ENCODE measurements at places on chromosomes 6 and 20.

GRCh38 chr6:146305092-146305491, 238.5 kb upstream of the RAB32 start:
- no peak for DNase-seq

DNA sequence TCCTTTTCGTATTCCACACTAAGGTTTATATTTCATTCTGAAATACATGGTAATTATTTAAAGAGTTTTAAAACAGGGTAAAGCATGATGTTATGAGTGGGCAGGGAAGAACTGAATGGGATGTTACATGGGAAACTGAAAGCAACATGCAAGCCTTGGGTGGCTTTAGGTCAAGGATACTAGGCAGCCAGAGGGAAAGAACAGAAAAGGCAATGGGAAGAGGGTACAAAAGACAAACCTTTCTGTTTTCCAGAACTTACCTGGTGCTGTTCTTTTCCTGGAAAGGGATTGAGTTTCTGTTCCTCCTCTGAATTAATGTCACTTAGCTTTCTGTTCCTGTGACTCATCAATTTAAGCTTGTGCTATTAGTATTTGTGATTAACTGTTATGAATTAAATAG, 71.2 kb upstream of the SMIM8 start:
- DNase-seq, result no peak

GRCh38 chr6:133184798-133185372, 56.3 kb upstream of the EYA4 start:
- no peak for DNase-seq

DNA sequence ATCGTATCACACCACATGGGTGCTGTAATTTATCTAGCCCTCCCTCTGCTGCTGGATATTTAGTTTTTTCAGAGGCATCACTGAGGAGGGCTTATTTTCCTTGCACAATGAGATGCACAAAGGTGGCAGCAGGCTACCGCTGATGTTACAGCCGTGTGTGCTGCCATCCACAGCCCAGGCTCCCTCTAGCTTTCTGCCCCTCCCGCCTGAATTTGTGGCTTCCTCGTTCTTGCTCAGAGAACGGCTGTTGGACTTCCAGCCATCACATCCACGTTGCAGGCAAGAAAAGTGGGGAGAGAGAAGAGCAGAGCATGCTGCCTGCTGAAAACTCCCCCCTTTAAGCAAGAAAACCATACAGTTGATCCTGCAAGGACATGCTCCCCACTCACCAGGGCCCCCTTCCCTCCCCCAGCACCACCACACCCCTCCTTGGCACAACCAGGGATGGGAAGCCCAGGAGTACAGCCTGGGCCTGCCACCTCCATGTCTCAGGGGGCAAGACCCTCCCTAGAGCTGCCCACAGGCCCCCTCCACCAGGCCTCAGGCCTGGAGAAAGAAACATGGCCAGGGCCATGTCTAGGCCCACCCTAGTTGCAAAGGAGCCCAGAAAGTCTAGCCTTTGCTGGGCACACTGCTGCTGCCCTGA, 102.6 kb downstream of the MRPL14 start:
- DNase-seq, result no peak

DNA sequence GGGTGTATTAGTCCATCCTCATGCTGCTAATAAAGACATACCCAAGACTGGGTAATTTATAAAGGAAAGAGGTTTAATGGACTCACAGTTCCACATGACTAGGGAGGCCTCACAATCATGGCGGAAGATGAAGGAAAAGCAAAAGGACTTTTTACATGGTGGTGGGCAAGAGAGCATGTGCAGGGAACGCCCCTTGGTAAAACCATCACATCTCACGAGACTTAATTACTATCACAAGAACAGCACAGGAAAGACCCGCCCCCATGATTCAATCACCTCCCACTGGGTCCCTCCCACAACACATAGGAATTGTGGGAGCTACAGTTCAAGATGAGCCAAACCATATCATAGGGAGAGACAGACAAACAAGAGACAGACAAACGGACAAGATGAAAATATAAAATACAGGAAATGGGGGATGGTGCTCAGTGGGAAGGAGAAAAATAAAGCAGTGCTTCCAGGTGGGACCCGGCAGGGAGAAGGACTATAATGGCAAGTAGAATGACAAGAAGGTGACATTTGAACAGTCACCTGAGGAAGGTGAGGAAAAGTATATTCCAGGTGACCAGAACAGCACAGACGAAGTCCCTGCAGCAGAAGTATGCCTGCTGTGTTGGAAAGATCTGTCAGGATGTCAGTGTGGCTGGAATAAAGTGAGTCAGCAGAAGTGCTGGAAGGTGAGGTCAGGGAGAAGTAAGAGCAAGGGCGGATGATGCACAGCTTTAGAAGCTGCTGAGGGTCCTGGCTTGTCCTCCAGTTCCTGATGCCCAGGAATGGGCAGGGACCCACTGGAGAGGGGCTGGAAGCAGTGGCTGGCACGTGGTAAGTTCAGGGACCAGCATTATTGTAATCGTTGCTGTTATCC, 61.1 kb downstream of the SLC2A10 start:
- no peak for DNase-seq

DNA sequence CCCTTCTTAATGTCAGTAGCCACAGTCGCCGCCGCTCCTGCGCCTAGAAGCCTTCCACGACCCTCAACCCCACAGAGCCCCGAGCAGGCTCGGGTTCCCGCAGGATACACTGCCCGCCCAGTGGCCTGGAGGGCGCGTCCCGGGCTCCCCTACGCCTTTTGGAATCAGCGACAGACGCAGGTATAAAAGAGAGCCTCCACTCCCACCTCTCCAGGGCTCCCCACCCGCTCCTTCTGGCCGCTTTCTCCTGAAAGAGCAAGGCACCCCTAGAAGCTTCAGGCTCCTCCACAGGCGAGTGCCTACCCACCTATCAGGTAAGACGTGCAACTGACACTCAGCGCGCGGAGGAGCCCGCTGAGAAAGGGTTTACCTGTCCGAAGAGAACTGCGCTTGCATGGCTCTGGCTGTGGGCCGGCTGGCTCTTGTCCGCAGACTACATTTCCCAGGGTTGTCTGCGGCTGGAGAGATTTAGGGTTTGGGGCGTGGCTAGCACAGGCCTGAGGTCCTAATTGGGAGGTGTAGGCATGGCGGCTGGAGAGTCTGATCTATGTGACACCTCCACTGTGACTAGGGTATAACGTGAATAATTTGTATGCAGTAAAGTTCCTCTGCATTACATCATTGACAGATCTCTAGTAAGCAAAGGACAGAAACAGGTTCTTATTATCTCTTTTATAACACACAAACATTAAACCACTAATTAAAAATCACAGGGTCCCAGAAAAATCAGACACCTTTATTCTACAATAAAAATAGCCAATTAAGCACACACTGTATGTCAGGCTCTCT, 13.5 kb upstream of the ZNF391 start:
- peak; percentile 16 for DNase-seq

- no peak for DNase-seq
Observed at GRCh38 chr20:36856691-36857635, 19.0 kb upstream of the TLDC2 start.

GRCh38 chr6:3876866-3877265, 27.7 kb downstream of the FAM50B start:
- DNase-seq, result no peak

DNA sequence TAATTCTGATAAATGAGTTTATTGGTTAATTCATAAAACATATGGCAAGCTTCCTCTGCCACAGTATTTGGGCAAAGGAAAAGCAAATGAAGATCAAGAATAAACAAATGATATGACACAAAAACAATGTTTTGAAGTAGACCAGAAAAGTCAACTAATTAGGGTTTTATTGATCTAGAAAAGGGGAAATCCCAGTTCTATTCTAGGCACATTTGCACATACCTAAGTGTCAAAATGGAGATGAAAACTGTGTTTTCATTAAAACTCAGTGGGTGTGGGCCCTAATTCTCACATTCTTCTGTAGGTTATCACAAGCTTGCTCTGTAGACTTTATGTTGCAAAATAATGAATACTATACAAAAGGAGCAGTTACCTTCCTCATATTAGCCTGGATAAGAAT, 69.0 kb upstream of the TENT5A start:
- no peak for DNase-seq

- peak; percentile 47 for DNase-seq
Observed at GRCh38 chr20:40276301-40276700, 412.7 kb downstream of the MAFB start.

DNA sequence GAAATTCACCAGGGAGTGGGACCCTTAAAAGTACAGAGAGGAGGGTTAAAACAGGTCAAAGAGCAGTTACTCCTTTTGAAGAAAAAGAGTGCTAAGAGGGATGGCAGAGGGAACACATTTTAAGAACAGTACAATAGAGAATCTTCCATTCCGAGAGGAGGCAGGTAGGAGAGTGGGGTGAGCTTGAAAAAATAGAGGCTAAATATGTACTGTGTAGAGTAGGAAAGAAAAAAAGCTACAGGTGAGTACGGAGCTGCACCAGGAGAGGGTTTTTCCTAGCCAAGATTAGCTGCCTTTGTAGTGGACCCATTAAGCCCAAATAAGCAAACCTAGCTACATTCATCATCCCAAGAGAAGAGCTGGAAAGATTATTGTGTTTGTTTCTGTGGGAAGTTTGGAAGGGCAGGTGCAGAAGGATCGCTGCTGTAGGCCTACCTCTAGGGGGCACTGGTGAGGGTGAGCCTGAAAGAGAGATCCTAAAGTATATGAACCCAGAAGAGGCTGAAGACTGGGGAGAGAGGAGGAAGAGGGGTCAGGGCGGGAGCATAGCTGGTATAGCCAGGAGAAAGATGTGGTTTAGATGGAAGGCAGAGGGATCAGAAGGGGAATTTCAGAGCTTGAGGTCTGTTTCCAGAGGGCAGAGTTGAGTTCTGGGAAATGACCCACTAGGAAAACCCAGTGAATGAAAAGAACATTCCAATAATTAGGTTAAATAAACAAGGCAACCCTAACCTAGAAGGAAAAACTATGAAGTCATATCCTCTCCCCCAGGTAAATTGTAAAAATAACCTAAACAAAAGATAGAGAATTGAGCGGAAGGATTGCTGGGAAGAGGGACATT, 50.2 kb upstream of the HINT3 start:
- no peak for DNase-seq

GRCh38 chr6:156164701-156165452, 612.3 kb upstream of the ARID1B start:
- no peak for DNase-seq

GRCh38 chr6:43916924-43917877, 147.2 kb downstream of the VEGFA start:
- DNase-seq, result no peak

DNA sequence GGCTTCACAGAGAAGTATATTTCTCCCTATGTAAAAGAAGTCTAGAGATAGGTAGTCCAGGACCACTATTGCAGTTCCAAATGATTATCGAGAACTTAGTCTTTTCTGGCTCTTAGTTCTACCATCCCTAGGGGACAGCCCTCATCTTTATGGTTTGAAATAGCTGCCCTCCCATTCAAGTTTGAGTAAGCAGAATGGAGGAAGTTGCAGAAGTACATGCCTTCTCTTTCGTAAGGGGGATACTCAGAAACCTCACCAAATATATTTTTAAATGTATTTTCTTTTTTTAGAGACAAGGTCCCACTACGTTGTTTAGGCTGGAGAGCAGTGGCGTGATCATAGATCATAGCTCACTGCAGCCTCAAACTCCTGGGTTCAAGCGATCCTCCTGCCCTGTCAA, 236.8 kb upstream of the RREB1 start:
- DNase-seq, result no peak

GRCh38 chr6:137761072-137761471, 106.0 kb upstream of the TNFAIP3 start:
- no peak for DNase-seq

- DNase-seq, result no peak
Observed at GRCh38 chr6:130252527-130253237, 29.9 kb upstream of the SAMD3 start.

DNA sequence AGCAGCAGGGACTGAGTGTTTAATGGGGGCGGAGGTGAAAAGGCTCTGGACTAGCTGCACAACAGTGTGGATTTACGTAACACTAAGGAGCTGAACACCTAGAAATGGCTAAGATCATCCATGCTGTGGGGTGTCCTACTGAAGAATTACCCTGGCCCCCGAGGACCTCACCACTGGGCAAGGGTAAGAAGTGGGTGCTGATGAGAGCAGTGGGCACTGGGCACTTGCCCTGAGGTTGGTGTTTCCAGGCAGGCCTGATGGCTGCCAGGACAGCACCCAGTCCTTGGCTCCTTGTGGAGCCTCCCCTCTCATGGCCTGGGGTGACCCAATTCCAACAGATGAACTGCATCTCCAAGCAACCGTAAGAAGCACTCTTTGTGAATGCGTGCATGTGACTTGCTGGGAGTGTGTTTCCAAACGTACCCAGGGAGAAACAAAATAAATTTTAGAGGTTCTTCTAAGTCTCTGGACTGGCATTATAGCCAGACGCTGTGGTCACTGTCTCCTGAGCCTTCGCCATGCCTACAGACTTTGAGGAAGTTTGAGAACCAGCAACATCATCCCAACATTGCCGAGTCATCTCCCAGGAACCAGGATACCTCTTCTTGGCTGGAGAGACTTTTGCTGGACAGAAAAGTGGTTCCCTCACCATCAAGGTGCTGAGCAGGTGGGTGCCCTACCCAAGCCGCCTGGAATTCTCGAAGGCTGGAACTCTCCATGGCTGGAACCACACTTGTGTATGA, 245.9 kb downstream of the ERMARD start:
- DNase-seq, result no peak

DNA sequence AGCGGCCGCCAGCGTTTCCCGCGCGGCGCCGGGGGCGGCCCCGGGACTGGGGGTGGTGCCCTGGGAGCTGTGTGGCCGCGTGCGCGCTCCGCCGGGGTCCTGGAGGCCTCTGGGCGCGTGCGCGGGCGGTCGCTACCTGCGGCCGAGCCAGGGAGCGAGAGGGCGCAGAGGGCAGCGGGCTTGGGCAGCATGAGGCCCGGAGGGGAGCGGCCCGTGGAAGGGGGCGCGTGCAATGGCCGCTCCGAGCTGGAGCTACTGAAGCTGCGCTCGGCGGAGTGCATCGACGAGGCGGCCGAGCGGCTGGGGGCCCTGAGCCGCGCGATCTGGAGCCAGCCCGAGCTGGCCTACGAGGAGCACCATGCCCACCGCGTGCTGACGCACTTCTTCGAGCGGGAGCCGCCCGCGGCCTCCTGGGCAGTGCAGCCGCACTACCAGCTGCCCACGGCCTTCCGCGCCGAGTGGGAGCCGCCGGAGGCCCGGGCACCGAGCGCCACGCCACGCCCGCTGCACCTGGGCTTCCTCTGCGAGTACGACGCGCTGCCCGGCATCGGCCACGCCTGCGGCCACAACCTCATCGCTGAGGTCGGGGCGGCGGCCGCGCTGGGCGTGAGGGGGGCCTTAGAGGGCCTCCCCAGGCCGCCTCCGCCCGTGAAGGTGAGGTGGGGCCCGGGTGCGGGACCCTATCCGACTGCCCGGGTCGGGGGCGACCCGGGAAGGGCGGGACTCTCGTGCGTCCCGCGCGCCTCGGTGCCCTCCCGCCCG, at the start of gene PM20D2:
PM20D2 (plus strand) TSS at position 100 of the 762 bp plus-strand sequence; CDS start at position 190, 90 bp downstream.
- DNase-seq, result no peak

GRCh38 chr20:52031563-52032303, 159.8 kb downstream of the ZFP64 start:
- peak; percentile 93 for DNase-seq

- no peak for DNase-seq
Observed at GRCh38 chr20:56839786-56840185, 210.7 kb downstream of the TFAP2C start.

GRCh38 chr6:47924001-47924400, 142.2 kb downstream of the OPN5 start:
- no peak for DNase-seq

- DNase-seq, result no peak
Observed at GRCh38 chr6:27873021-27873940, 38.9 kb downstream of the OR2B2 start.

- DNase-seq, result no peak
Observed at GRCh38 chr6:56604186-56604585, 38.5 kb downstream of the DST start.
